Inflammatory macrophage treated with lipopolysaccharide for 4 hours (primary cell): ENCODE measurements at places on chromosomes 6 and 20.
A peak's percentile ranks its signal among the peaks of the same experiment; 100 is the strongest.

GRCh38 chr6:136640132-136640915 is 90.1 kb upstream of the MAP7 start:
- DNase-seq: peak; percentile 64

DNA sequence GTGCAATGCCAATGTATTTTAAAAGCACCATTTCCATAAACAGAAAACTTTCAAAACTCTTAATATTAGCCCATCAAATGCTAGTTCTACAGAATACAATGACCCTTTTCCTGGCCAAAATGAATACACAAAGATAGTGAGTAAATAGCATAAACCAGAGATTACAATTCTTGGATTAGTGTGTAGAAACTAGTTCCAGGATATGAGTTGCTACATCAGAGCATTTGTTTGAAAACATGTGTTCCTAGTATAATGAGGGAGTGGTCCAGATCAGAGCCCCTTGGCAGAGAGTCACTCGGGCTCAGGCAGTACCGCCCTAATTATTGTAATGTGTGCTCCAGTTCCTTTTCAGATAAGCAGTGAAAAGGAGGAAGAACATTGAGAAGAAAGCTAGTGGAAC is 63.7 kb upstream of the COL21A1 start:
- no peak for DNase-seq

DNA sequence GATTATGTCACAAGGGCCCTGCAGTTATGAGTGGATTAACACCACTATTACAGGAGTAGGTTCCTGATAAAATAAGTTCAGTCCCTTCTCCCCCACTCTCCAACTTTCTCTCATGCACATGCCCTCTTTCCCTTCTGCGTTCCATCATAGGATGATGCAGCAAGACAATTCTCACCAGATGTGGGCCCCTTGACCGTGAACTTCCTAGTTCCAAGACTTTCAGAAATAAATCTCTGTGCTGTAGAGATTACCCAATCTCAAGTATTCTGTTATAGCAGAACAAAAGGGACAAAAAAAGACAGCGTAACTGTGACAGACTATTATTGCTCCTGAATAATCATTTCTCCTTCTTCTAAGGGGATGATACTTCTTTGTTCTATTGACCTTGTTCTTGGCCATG is 33.8 kb upstream of the TMEM244 start:
- DNase-seq: peak; percentile 80

- peak; percentile 16 for DNase-seq
These were observed 70.6 kb downstream of the IGF2R start for GRCh38 chr6:160039441-160039840.

DNA sequence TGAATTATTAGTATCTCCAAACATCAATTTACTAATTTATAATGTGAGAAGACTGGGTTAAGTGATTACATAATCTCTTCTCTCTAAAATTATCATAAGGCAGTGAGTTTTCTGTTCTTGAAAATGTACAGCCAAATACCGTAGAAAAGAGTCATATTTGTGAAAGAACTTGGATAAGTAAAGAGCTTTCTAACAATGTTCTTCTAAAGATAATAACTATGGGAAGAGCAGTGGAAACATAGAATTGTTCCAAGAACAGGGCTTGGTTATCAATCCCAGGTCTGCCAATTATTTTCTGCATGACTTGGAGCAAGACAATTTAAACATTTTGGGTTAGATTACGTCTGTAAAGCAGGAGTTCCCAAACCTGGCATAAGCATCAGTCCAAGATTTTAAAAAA is 198.1 kb upstream of the SGK1 start:
- DNase-seq: no peak

DNA sequence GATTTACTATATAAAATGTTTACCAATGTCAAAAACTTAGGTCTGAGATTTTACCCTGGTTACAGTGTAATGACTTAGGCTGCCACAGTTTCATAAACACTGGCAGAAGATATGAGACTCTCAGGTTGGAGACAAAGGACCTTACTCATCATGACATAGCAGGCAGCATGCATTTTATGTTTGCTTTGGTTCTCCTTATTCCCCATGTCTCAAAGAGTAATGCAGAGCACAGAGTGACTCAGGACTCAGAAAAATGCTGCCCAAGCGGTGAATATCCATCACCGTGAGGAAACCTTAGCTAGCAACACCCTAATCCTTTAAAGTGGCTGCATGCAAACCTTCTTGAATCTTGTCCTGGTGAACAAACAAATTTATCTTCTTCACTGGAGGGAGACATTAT is 112.1 kb upstream of the EYS start:
- no peak for DNase-seq

DNA sequence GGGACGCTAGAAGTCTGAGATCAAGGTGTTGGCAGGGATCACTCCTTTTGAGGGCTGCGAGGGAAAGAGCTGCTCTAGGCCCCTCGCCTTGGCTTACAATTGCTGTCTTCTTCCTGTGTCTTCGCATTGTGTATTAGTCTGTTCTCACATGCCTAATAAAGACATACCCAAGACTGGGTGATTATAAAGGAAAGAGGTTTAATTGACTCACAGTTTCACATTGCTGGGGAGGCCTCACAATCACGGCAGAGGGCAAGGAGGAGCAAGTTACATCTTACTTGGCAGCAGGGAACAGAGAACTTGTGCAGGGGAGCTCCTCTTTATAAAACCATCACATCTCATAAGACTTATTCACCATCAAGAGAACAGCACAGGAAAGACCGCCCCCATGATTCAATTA is 102.5 kb upstream of the ASF1A start:
- DNase-seq: no peak
